Activated CD4-positive, alpha-beta T cell treated with anti-CD3 and anti-CD28 coated beads, Interleukin-2, amount 50 U/mL, for 16 hours (primary cell): ENCODE measurements at places on chromosomes 5 and 9.

DNA sequence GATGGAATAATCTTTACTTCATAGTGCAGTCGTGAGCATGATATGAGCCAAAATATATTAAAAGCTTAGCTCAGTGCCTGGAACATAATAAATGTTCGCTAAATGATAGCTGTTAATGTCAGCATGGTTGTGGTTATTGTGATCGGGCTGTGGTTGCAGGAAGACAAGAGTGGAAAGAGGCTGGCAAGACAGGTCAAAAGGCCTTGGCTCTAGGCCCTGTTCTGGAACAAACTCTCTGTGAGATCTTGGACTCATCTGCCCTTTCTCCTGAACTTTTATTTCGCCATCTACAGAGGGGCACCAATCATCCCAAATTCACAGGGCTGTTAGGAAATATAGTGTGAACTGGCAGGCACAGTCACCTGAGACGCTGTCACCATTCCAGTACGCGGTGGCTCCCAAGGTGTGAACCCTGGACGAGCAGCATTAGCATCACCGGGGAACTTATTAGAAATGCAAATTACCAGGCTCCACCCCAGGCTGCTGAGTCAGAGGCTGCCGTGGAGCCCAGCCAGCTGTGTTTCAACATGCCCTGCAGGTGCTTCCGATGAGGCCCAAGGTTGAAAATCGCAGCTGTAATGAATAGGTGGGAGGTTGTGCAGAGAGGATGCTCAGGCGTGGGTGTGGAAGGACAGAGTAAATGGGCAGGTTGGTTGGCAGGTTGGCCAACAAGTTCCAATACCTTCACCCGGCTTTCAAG, 50.2 kb upstream of the SAP30L start:
- DNase-seq = no peak

DNA sequence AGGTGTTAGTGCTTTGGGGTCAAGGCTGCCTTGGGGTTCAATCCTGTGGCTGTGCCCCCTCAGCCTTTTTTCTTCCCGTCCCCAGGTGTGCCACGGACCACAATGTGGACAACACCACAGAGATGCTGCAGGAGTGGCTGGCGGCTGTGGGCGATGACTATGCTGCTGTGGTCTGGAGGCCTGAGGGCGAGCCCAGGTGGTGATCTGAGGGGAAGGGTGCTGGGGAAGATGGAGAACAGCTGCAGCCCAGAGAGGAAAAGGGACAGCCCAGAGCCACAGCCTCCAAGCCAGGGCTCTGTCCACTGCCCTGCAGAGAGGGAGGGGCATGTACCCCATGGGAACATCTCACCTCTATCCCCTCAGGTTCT, 2.1 kb downstream of the CERCAM start:
- DNase-seq = no peak

DNA sequence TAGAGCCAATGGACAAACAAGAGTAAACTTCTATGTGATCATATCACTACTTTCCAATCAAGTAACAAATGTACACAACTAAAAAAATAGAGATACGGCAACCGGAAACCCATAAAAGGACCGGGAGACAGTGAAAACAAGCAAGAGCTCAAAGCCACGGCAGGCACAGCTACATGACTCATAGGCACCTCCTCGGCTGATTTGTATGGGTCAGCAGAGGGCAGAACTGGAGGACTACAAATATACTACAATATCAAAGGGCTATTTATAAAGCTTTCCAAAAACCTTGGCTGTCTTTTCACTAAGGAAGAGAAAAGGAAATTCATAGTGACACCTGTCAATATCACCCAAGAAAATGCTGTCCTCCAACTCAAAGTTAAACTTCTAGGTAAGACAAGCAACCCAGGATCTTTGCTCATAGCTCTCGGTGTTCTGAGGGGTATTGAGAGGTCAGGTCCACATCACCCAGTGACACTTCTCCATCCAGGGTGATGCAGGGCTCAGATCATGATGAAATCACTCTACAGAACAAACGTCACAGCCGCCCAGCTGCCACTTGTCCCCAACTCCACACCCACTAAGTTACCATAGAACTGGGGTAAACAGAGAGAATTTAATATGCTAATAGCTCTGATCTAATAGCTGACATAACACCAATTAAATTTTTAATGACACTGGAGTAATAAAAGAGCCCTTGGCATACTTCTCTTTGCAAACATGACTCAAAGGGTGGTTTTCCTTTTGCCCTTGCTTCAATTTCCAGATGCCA, 41.3 kb downstream of the PFDN1 start:
- peak; percentile 46 for DNase-seq

DNA sequence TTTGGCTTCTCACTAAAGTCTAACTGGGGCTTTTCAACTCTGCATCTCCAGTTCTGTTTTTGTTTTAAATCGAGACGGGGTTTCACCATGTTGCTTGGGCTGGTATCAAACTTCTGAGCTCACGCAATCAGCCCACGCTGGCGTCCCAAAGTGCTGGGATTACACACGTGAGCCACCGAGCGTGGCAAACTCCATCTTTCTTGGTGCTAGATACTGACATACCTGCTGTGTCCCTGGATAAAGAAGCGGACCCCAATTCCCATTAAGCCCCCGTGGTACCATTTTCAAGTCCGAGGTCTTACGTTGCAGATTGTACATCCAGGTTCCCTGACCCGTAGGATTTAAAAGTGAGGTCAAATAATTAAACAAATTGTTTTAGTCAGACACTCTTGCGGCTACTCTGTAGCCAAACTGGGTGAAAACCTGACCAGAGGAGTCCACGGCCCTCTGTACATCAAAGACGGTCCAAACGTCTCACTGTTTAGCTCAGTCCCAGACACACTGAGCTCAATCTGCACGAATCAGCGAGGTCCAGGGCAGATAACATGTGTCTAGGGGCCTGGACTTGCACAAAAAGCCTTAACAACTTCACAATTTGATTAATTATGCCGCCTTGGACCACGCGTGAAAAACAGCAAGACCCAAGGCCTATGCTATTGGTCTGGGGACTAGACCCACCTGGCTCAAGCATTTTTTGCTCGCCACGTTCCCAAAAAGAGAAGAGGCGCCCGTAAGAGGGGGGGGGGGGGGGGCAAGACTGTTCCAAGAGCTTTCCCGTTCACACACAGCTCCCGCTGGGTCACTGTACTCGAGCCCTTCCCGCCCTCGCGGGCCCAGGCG, 727 bp upstream of the DNAJA1 start:
- no peak for DNase-seq

DNA sequence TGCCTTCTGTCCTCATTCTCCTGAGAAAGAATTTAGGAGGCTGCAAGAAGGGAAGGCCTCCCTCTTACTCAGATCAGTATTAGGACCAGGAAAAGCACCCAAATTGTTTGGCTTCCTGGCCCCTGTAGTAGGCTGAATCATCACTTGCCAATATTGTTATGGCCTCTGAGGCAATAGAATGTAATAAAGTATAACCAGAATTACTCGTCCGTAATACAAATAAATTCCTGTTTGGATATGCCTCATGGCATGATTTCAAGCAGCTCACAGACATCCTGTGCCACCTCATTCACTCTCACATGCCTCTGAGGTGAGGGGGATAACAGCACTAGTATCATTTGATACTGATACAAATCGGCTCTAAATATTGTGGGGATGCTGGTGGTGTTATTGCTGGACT, 427.3 kb downstream of the ISL1 start:
- no peak for DNase-seq
